T47D (cell line): ENCODE measurements at places on chromosomes 1 and 21.

DNA sequence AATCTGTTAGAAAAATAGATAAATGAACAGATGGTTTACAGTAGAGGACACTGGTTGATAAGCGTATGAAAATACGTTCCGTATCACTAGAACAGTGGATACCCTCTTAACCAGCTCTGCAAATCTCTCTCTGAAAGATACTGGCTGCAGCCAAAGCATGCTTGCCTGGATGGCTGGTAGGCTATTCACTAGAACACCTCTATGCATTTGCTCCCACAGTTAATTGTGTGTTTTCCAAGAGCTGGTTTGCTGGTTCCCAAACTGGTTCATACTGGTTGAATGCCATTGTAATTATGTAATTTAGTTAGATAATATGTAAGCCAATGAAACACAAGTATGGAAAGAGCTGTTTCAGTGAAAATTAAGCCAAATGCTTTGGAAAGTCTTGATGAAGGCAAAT is 126.6 kb downstream of the C1orf21 start:
- DNase-seq = no peak

GRCh38 chr1:79105500-79105899 is 99.0 kb upstream of the ADGRL4 start:
- no peak for DNase-seq

DNA sequence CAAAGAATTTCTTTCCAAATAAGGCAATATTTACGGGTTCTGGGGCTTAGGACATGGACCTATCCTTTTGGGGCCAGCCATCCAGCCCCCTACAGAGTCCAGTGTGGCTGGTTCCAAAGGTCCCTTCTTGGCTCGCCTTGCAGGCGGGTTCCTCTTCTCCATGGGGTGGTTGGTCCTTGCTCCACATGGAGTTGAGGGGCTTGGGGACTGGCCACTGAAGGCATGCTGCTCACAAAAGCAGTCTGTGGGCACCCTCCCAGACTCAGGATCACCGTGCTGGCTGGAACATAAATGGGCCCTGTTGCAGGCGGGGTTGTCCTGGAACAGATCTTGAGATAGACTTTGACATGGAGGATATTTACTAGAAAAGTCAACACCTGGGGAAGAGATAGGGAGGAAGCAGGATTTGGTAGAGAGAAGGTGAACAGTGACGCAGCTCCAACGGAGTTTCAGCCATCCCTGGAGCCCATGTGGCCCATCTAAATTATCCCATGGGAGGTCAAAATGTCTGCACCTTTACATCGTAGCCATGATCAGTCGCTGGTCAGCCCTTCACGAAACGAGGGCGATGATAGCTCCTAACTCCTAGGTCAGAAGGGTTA is 39.1 kb upstream of the LRP8 start:
- DNase-seq = no peak

DNA sequence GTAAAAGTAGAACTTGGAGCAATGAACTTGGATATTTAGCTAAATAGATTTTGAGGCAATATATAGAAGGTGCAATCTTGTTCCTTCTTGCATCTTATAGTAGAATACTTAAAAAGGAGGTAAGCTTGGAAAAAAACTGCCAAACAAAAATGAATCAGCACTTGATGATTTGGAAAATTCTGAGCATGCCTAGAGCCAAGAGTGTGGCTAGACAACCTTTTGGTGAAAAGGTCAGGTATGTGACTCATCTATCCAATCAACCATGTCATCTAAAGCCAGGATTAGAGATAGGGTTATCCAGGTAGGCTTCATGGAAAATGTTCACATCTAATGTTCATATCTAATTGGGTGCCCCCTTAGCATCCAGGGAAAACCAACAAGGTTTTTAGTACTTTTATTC is 515.0 kb downstream of the COL11A1 start:
- DNase-seq = no peak

GRCh38 chr1:74681851-74682250 is 8.3 kb upstream of the ERICH3 start:
- DNase-seq = no peak

DNA sequence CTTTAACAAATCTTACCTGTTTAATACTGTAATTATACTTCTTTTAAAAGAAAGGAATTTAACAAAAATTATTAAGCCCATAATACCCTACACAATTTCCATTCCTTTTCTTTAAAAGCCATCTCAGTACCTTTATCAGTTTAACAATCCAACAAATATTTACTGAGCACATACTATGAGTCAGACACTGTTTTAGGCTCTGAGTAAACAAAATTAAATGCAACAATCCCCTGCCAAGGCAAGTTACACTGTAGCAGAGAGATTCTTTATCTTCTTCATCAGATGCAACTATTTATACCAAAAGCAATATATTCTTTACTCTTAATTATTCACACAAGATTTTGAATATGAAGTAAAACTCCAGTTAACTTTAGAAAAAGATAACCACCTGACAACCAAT is 12.0 kb downstream of the DENND1B start:
- DNase-seq = no peak

DNA sequence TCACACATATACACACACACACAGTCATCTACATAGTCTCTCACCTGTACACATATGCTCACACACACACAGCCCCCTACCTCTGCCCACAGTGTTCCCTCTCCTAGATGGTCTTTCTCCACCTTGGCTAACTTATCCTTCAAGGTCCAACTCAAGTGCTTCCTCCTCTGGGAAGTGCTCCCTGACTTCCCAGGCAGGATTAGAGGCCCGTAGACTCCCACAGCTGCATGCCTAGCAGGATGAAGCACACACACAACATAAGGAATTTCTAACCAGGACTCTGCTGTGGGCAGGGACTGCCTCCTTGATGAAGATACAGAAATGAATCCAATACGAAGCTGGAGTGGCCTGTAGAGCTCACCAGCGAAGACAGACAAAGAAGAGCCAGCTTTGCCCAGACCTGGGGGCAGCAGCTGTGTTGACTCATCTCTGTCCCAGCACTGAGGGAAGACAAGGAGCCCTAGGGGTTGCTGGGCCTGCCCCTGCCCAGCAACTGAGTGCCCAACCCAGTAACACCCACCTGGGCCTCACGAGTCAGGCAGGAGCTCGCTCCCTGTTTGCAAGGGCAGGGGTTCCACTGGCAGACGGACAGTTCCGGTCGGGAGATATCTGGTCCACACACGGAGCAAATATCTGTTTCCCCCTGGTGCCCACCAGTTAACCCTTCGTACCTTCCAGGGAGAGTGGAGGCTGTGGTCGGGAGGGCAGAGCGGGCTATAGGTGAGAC is 100.8 kb downstream of the DMRTB1 start:
- DNase-seq = no peak

GRCh38 chr1:36644556-36644955 is 161.8 kb upstream of the CSF3R start:
- no peak for DNase-seq

- DNase-seq = no peak
Measured at GRCh38 chr1:182430263-182431068, 19.5 kb upstream of the RGSL1 start.

DNA sequence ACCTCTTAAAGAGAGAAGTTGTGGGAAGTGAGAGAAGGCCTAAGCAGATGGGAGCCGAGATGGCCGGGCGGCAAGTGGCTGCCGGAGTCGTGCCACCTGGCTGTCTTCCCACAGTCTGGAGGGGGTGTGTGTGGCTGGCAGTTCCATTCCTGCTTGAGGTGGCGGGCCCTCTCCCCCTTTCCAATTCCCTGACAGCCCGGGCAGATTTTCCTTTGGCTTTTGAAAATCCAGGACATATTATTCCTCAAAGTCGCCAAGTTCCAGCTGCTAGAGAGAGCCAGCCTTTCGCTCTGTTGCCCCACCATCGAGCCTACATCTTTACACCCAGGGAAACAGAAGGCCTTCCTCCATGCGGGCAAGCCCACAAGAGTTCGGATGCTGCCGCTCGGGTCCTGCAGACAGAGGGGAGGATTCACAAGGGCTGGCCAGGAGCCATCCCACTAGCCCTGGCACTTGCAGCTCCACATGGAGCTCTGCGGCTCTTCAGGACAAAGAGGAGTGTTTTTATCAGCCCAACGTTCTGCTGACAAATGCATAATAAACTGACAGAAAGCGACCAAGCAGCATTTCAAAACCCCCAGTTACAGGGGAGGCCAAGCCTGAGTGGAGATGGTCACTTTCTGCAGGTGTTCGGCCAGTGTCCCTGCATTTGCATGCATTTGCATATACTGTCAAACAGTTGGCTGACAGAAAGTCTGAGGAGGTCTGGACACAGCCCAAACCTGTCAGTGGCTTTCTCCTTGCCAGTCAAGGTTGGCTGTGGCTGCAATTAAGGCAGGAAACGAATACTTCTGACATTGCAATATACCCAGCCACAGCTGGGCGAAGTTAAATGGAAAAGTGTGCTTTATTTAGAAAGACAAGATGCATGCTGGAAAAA is 45.9 kb downstream of the OLIG1 start:
- DNase-seq = no peak

- DNase-seq = no peak
Measured at GRCh38 chr1:3350506-3351261, 103.8 kb upstream of the ARHGEF16 start.

DNA sequence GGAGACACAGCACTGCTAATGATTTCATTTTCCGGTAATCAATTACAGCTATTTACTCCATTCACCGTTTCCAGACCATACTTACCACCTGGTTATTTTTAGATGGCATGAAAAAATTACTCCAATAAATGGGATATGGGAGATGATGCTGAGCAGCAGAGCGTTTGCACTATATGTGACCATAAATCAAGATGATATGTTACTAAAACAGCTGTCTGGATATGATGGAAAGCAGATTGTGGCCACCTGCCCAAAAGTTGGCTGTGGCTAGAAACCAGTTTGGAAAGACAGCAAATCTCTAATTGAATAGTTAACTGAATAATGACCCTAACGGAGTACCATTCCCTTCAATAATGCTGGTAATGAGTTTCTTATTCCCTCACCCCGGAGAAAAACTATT is 22.5 kb upstream of the KCTD3 start:
- no peak for DNase-seq

DNA sequence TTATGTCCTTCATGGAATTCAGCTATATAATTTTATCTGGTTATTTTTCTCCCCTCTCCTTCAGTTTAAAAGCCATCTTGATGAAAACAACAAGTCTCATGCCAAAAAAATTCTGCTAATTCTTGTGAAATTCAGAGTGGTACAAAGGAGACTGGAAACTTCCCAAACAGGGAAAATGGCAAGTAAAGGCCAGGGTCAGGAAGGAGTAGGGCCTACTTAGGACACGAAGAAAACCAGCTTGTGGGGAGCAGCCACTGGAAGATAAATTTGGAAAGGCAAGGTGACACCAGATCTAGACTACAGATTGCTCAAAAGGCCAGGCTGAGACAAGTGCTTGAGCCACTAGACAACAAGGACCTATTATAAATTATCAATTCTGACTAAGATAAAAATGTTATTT is 6.4 kb downstream of the TSTD1 start:
- peak; percentile 43 for DNase-seq

- DNase-seq = no peak
Measured at GRCh38 chr1:32199717-32200072, 700 bp upstream of the CCDC28B start.

GRCh38 chr21:15742694-15743093 is 12.9 kb downstream of the USP25 start:
- no peak for DNase-seq

DNA sequence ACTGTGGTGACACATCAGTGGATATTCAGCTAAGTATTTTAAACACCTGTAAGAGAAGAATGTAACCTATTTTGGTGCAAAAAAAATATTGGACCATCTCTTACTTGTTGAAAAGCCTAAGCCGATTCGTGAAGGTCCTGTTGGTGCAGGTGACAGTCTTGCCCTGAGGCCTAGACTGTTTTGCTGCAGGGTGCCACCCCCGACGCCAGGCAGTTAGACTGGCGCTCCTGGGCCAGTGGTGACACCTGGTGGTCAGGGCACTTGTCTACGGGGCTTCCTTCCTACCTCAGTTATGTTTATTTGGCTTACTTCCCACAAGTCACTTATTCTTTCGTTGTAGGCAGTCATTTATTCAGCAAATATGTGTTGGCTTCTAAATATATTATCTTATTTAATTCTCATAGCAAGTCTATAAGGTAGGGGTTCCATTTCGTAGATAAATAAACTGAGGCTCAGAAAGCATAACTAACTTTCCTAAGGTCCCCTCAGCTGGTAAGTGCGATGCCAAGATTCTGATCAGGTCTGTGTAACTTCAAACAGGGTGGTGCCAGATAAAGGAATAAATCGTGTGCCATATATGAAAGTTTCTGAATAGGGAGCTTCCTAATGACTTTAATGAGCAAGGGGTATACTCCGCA is 1.9 kb downstream of the EEIG2 start:
- DNase-seq = peak; percentile 73

DNA sequence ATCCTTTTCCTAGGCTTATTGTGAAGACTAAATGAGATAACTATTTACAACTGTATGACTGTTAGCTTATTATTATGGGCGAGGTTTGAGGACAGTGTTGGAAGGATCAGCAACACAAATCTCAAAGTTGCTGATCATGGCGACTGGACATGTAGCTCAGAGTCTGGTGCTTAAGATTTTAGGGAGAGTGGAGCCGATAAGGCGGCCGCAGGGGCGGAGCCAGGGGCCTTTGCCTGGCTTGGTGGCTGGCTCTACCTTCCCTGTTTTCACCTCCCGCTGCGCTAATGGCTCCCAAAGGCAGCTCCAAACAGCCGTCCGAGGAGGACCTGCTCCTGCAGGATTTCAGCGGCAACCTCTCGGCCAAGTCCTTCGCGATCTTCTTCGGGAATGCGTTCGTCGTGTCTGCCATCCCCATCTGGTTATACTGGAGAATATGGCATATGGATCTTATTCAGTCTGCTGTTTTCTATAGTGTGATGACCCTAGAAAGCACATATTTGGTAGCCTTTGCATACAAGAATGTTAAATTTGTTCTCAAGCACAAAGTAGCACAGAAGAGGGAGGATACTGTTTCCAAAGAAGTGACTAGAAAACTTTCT is 45.5 kb downstream of the GIPC2 start:
- no peak for DNase-seq

DNA sequence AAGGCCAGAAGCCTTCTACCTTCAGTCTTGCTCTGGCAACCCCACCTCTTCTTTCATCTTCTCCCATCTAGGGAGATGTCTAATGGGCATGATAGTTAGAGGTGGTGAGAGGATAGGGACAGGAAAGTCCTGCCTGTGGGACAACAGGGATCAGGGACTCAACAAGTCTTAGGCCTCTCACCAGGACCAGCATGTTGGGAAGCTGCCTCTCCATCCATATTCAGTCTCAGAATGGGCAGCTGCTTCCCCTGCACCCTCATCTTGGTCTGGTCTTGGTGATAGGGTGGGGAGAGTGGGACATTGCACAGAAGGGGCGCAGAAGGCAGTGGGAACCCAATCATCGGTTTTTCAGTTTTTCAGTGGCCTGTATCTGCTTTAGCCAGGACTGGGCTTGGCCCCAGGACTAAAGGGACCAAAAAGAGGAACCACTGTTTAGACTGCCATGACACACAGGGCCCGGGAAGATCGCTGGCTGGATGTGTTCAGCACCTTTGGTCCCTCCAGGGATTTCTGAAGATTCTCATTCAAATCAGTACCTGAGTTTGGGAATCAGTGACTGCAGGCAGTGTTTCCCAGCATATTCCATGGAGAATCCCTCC is 12.7 kb downstream of the RHEX start:
- DNase-seq = no peak

DNA sequence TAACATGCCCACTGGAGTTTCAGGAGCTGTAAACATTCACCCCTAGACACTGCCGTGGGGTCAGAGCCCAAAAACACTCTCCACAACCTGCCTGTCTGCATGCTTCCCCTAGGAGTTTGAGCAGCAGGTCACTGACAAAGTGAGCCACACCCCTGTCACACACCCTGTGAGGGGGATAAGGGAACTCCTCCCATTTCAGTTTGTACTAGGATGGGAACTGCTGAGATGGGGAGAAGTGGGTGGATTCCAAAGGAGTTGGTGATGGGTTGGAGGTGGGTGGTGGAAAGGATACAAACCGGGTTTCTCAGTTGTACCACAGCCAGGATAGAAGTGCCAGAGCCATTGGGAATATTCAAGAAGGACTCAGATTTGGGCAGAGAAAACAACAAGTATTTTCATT is 140.2 kb downstream of the MIS18A start:
- no peak for DNase-seq
